ENCODE measurements at places on chromosomes 3 and 15.

DNA sequence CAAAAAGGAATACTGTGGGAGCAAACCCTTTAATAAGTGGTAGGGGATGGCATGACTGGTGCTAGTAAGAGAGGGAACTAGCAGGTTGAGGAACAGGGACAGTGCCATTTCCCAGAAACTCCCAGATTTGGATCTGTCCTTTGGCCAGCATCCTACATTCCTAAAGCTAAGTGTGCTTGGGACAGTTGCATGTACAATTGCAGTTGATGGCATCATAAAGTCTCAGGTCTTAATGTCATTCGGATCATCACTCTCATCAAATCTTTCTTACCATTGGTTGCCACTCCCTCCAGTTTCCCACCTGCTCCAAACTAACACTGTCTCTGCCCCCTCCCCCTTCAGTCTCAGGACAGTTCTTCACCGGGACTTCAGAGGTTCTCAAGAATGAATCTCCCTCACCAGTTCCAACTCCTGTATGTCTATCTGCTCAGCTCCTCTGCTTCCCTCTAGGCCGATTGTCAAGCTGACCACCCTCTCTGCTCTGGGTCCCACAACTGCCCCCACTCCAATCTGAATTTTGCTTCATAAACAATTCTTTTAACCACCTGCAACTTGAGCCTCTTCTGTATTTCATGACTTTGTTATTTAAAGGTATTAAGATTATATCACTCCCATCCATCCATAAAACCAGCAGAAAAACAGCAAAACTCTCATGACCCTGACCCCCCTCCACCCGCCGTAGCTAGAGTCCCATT is 260.8 kb downstream of the CGGBP1 start:
- DNase-seq = no peak

- DNase-seq = no peak
Observed at GRCh38 chr15:90981681-90982080, 12.7 kb downstream of the PRC1 start.

DNA sequence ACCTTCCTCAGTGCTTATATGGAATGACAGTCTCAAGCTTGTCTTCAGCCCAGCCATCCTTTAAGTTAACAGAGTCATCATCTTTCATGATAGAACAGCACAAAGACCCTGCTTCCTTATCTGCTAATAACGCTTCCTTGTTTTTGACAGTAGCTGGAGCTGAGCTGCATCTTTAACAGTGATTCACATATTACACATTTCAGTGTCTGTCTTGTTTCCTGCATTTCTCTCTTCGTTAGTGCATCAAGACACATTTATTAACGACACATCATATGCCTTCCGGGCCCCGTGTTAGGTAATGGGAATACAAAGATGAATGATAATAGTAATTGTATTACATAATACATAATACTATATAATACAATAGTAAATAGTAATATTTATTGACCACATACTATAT is 30.2 kb upstream of the GREM1 start:
- DNase-seq = no peak

- no peak for DNase-seq
Observed at GRCh38 chr3:15197340-15198029, 8.6 kb upstream of the CAPN7 start.

DNA sequence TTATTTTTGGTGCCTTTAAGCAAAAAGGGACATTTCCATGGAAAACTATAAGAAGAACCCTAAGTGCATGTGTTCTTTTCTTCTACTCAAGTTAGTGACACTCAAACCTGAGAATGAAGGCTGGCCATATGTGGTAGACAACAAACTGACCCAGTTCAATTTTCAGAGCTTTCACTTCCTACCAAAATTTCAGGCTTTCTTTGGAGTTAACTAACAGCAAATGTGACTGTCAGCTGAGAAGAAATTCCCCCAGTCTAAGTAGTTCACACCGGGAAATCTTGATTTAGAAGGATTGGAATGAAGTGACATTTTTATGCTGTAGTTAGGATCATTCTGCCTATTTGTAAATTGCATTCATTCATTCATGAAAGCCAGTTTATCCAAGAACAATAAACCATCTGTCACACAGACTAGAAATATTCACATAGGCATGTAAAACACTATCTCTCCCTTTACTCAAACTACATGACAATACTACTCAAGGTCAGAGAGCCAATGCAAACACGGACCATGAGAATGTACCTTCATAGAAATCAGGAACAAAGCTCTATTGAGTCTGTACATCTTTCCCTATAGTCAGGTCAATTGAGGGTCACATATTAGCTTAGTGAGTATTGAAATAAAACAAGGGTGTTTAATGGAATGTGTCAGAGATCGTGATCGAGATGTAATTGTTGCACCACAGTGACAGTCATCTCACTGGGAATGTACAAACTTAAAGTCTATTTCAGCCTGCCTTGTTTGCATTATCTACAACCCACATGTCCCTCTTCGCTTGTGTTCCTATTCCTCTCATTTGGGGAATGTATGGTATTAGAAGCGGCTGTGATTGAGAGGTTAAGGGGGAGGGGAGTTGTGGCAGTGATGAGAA is 113.8 kb upstream of the TGFBR2 start:
- no peak for DNase-seq

Data from stimulated activated CD4-positive, alpha-beta T cell treated with anti-CD3 and anti-CD28 coated beads, TNF-alpha, amount 100 ng/mL, for 24 hours (primary cell).